Activated CD4-positive, alpha-beta T cell treated with anti-CD3 and anti-CD28 coated beads, Interleukin-2, amount 10 ng/mL, durations not matched to agents 24 days and 14 days (primary cell): ENCODE measurements at places on chromosomes 6 and 20. TPM values are rescaled to one million over a fixed set of nuclear protein-coding genes. Genes with fewer than 3 reads are reported as not detected.

- DNase-seq = peak; percentile 87
Measured at GRCh38 chr6:108874470-108875160, 26.4 kb downstream of the ARMC2 start.

Gene SLC13A3
- total RNA-seq = not detected in 2 replicates

Gene MUC22
- not detected in 2 replicates for total RNA-seq

Gene ERGIC3
- 123 and 136 TPM in 2 replicates for total RNA-seq
